ENCODE measurements at places on chromosomes 7 and 10.

DNA sequence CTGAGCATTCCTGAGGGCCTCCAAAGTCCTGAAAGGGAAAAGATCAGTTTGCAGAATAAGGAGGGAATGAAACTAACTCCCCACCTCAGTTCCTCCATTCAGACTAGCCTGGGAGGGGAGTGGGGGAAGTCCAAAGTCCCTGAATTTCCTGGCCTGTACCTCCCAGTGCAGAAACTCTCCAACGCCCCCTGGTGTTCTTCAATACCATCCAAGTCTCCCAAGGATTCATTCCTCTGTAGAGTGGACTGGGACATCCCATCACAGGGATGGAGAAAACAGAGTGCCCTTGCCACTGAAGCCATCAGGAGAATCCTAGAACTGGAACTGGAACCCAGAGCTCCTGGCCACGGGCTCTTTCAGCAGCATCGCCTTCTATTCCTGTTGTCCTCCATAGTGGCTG, 1.6 kb upstream of the COL13A1 start:
- no peak for DNase-seq

GRCh38 chr10:44512431-44513022, 127.6 kb upstream of the CXCL12 start:
- DNase-seq = no peak

DNA sequence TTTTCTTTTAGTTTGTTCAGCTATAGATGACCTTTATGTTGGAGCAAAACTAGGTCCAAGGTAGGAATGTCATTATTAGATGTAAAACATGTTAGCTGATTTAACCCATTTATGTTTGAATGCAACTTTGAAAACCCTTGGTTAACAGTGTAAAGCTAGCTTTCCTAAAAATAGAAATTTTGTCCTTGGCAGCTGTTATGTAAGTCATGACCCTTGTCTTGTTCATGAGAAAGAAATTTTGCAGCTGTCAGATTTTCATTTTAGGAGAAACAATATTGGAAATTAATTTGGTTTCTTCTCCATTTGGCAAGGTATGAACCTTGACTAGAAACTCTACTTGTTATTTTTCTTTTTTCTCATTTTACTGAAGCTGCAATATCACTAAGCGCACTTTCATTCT, 23.9 kb upstream of the CCAR1 start:
- no peak for DNase-seq

DNA sequence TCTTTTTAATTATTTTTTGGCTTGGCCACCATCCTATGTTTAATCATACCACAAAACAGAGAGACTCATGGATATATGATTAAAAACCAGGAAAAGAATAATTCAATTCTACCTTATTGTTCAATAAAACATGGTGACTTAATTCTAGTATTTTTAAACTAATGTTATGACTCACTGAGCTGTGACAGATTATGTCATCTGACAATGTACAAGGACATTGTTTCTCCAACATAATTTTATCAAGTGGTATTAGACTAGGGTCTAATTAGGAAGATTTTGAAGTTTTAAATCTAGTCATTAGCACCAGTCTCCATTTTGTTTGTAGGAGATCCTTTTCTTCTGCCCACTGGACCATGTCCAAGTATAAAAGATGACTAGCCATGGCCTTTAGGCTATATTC, 199.3 kb upstream of the MDFIC start:
- no peak for DNase-seq

- no peak for DNase-seq
Measured at GRCh38 chr10:6299743-6300105, 97.0 kb downstream of the PFKFB3 start.

- DNase-seq = no peak
Measured at GRCh38 chr10:27068217-27068891, 31.9 kb downstream of the ANKRD26 start.

- DNase-seq = no peak
Measured at GRCh38 chr10:17643339-17643754, 604 bp upstream of the STAM start.

DNA sequence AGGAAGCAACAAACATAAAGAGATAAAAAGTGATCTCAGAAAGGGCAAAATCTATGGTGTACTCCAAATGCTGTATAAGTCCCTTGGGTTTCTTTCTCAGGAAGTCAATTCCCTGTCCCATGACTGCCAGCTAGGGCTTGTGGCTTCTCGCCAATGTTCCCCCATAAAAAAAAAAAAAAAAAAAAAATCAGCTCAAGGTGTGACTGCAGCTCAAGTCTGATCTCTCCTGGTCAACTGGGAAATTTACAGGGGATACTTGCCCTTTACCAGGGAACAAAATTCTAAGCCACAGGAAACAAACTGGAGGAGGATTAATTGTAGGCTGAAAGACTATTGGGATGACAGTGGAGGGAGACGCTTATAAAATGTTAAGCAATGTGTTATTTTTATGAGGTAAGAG, 76.0 kb downstream of the PCGF5 start:
- DNase-seq = no peak

GRCh38 chr10:116269619-116270018, 3.4 kb downstream of the GFRA1 start:
- DNase-seq = no peak

DNA sequence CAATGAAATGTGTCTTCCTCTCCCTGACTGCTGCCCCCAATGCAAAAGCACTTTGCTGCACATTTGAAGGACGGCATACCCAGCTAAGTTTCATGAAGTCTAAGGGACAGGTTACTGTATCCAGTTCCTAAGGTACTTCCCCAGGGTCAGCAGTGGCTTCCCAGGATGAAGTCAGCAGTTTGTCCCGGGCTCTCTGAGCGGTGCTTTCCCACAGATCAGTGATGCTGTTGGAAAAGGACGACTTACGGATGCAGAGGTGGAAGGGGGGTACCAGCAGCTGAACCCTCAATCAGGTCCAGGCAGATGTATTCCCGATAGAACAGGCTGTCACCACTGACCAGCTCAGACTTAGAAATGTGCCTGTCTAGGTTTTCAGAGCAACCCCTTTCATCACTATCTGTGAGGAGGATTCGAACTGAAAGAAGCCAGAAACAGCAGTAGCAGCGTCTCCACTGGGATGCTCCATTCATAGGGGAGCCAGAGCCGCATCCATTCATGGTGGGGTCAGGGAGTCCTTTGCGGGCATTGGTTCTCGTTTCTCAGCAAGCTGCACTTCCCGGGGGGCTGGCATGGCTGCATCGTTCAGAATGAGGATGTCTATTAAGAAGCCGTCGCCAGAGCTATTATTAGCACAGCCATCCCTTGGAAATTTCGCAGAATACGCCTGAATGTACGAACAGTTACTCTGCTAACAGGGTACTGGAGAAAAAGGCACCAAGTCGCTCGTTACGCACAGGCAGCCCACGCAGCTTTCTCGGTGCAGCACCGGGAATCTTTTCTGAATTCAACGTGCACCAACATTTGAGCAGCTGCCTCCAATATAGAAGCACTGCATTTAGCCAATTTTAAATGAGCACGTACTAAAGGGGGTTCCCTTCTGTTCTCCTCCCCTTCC, 303.7 kb downstream of the PRPF18 start:
- no peak for DNase-seq
